Lung (tissue), 17 donors: ENCODE measurements at places on chromosomes 4 and X. TPM values are rescaled to one million over a fixed set of nuclear protein-coding genes. Genes with fewer than 3 reads are reported as not detected.
A peak's percentile ranks its signal among the peaks of the same experiment; 100 is the strongest.

GRCh38 chr4:88078579-88078978 is 71.1 kb downstream of the PKD2 start:
- DNase-seq, result no peak

The SPANXD gene
- not detected for total RNA-seq

The MAGEC2 gene
- not detected for total RNA-seq

The PLA2G12A gene
- total RNA-seq, result 30.0 TPM

The DUSP21 gene
- not detected for total RNA-seq

- peak; percentile 78 for DNase-seq
Observed at GRCh38 chr4:46844325-46844917, 64.6 kb downstream of the COX7B2 start.

DNA sequence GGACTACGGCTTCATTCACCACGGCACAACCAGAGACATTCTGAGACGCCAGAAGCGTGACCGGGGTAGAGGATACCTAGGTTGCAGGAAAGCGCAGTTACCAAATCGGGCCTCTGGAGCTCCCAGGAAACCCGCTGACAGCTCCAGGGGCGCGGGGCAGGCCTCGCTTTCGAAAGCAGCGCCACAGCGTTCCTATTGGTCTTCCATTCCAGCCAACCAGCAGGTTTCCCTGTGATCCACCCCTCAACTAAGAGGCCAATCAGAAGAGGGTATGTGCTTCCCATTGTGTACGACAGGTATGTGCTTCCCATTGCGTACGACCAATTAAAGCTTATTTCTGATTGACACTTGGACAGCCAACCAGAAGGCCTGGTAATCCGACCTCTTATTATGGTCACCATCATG is 14.9 kb downstream of the SNX12 start:
- DNase-seq, result peak; percentile 42

DNA sequence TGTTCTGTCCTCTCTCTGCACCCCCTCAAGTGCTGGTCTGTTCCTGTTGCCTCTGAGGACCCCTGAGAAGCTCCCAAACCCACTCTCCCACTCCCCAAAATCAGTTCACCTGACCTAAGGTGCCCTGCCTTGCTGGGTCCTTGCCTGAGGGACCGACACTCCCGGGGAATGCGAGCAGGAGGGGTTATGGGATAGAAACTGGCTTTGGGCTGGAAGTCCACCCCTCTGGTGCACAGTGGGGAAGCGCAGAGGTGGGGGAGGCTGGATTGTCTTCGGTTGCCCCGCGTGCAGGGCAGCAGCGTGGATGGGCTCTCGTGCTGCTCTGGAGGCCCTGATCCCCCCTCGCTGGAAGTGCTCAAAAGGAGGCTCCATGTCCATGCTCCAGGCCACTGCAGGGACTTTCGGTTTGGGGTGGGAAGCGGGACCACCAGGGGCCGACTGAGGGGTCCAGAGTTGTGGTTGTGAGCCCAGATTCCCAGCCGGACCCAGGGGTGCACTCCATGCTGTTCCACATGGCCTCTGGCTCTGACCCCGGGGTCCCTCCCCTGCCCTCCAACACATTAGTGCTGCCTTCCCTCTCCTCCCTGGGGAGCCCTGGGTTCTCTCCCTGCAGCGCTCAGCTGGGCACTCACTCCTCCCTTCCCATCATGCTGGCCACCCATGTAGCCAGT is 7.6 kb downstream of the SORCS2 start:
- DNase-seq, result no peak

The NFXL1 gene
- total RNA-seq, result 27.2 TPM

DNA sequence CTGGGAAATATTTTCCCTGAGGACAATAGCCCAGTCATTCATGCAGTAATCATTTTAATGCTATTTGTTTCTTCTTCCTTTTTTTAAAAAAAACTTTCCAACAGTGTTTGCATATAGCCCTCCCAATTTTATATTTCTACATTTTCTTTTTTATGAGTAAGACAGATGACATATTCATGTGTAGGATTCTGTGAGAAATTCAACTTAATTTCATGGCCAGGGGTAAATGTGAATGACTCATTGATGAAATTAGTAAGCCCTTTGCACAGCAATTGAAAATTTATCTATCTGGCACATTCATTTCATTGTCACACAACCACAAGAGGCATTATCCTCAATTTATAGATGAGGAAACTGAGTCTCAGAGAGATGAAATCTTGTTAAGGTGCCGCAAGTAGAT is 13.7 kb upstream of the SMIM20 start:
- no peak for DNase-seq

The HSD17B13 gene
- total RNA-seq, result 0.34 TPM

- no peak for DNase-seq
Observed at GRCh38 chrX:44889824-44890223, 16.8 kb downstream of the KDM6A start.

DNA sequence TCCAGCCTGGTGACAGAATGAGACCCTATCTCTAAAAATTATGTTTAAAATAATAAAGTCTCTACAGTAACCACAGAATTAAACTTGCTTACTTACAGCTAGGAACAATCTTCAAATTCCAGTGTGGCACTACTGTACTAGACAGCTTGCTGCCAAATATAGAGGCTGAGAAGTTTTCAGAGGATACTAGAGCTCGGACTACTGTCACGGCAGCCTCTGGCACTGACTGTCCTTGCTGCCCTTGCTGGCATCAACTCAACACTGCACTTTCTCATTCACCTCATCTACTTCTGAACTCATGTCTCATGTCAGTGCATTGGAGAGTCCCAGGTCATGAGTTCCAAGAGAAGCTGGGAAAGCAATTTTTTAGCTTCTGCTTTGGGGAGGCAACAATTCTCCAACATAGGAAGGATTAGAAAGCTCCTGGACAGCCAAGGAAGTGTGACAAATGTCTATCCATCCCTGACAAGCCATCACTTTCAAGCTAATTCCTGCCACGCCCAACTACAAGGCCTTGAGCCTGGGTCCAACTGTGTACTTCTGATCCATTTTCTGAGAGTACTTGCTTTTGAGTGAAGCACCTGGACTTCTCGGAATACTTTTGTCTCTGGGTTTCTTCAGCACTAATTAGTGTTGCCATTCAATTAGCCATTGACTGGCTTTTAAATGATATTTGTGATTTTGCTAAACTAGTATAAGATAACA is 98.6 kb upstream of the NR3C2 start:
- no peak for DNase-seq

The NEXMIF gene
- total RNA-seq, result 0.40 TPM

- DNase-seq, result no peak
Observed at GRCh38 chr4:47167081-47168035, 136.0 kb downstream of the GABRB1 start.

- DNase-seq, result no peak
Observed at GRCh38 chr4:154569028-154569427, 6.2 kb downstream of the FGB start.

GRCh38 chrX:139297638-139298037 is 232.9 kb upstream of the F9 start:
- no peak for DNase-seq

DNA sequence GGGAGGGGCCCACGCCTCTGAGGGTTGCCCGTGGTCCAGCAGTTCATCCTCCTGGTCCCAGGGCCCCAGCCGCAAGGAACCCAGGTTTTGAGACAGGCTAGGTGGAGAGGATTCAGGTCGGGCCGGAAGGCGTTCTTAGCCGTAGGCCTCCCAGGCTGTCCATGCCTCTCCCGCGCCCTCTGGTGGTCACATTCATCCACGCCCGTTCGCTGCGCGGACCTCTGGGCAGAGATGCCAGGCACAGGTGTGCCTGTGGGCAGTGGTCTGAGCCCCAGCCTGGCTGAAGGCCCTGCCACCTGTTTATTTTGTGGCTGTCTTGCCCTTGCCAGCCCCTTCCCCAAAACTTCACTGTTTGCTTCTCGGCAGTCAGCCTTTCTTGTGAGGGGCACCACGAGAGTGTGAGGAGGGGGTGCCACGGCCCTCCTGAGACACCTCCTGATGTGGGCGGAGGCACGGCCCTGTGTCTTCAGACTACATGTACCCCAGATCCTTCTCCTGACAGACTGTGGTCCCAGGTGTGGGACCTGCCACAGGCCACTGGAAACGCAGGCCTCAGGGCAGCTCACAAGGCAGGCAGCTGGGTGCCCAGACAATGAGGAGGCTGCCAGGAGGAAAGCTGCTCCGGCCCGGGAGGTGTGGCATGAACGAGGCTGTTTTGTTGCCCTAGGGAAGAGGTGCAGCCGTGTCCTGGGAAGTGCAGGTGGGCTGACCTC is 5.0 kb downstream of the UVSSA start:
- DNase-seq, result peak; percentile 78

DNA sequence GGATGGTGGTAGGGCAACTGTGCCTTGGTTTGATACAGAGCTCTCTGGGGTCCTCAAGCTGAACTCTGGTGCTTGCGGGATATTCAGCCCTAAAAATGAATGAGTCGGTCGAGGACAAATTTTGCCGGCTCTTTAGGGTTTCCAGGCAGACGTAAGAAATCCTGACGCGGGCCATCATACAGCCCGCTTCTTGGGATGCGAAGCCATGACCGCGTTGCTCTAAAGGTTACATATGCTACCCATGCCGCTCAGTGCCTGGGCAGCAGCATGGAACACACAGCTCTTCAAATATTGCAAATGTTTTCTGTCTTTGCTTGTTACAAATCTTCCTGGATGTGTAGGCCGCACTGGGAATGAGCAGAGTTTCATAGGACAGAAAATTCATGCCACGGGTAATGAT is 55.6 kb downstream of the NBDY start:
- no peak for DNase-seq

The TLR6 gene
- 6.3 TPM for total RNA-seq

- DNase-seq, result peak; percentile 47
Observed at GRCh38 chr4:140781596-140781995, 25.4 kb upstream of the TBC1D9 start.

- DNase-seq, result no peak
Observed at GRCh38 chrX:75582511-75582910, 59.7 kb upstream of the ZDHHC15 start.

DNA sequence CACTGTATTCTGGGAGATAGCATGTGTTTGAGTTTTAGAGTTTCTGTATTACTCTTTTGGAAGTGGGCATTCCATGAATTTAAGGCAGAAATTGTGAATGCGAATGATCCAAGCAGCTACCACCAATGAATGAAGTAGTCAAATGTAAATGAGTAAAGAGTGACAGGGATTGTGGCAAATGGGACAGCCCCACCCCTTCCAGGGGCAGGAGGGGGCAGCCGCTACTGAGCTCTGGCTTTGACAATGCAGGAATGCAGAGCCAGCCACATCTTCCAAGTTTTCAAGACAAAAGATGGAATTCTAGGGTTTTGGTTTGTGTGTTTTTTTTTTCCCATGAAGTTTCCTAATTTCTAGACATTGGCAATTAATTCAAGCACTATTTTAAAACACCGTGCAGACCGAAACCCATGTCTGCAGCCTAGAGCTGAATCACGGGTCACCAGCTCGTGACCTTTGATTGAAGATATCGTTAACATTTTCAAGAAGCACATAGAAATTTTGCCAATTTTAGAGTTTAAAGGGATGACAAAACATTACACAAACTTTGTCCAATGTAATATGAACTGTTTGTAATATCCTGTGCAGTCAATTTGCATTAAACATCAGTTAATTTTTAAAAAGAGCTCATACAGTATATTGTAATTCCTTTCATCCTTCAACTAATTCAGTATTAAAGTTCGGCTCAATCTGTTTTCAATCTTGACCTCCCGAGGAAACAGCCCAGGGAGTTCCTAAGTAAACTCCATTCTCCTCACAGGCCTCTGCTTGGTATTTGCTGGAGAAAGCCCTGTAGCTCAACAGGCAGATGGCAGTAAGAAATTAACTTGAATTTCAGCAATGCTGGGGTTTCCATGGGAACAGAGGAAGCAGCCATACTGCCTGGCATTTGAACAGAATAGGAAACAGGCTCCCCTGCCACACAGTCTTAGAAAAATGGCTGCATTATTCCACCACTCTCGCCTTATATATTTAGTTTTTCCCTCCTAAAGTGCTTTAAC is 83.4 kb downstream of the UCHL1 start:
- peak; percentile 78 for DNase-seq

The DGKK gene
- 0.03 TPM for total RNA-seq

DNA sequence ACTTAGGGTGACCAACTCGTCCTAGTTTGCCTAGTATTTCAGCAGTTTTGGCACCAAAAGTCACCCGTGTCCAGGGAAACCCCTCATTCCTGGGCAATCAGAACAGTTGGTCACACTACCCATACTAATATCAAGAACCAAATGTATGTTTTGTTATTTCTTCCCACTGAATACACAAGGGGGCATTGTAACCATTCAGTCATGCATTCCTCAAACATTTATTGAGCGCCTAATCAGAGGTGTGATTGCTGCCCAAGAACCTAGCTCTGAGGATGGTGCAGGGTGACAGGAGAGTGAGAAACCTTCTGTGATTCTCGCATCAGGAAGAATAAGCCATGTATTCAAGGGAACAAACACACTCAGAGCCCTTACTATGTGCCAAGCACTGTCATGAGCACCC is 69.8 kb upstream of the RAI2 start:
- no peak for DNase-seq

The RBBP7 gene
- 82.8 TPM for total RNA-seq

GRCh38 chr4:112521123-112522023 is 5.4 kb upstream of the NEUROG2 start:
- peak; percentile 17 for DNase-seq

The EMCN gene
- total RNA-seq, result 33.0 TPM

The INTU gene
- 8.2 TPM for total RNA-seq

DNA sequence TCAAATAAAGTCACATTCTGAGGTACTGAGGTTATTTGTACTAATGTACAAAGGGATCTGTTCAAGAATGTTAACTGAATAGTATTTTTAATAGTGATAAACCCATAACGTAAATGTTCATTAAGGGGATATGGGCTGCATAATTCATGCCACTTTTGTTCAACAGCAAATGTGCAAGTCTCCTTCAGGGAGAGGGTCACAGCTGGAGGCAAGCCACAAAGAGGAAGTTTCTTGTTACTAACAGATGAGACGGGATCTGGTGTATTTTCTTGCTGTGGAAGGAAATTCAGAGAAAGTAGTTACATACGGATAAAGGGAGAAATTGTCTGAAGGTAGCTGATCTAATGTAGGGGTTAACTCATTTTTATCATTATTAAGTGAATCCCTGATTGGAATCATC is 10.0 kb downstream of the ZFP42 start:
- DNase-seq, result no peak

The TASL gene
- total RNA-seq, result 4.6 TPM

- DNase-seq, result no peak
Observed at GRCh38 chr4:149997881-149998421, 80.3 kb upstream of the DCLK2 start.

GRCh38 chr4:153788051-153788412 is 851 bp downstream of the SFRP2 start:
- DNase-seq, result peak; percentile 37

DNA sequence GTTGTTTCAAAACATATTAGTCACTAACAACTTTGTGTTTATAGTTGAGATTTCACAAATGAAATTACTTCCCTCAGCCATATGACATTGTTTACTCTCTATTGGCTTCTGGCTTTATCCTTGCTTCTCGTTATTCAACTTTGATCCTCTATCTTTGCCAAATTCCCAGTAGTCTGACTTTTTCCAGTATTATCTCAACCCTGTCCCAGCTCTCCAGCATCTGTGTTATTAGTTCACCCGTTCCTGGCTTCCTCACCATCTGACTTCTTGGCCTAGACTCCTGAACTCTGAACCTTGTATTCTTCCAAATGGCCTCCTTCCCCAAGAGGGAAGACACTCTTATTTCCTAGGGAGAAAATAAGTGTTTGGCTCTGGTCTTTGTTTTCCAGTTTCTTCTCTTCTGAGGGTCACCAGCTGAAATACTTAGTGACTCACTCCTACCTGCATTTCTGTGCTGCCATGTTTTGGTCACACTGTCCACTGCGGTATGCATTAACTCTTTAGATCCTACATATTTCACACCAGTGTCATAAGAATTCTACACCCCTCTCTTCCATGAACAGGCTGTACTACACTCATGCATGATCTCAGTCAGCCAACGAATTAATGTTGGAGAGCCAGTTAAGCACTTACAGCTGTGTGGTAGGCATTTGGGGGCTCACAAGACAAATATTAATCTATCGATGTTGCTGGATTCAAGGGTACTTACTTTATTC is 17.0 kb upstream of the ARHGAP24 start:
- no peak for DNase-seq
